ENCODE measurements at places on chromosomes 7 and 10.

- no peak for DNase-seq
Observed at GRCh38 chr10:563827-564226, 125.6 kb downstream of the DIP2C start.

DNA sequence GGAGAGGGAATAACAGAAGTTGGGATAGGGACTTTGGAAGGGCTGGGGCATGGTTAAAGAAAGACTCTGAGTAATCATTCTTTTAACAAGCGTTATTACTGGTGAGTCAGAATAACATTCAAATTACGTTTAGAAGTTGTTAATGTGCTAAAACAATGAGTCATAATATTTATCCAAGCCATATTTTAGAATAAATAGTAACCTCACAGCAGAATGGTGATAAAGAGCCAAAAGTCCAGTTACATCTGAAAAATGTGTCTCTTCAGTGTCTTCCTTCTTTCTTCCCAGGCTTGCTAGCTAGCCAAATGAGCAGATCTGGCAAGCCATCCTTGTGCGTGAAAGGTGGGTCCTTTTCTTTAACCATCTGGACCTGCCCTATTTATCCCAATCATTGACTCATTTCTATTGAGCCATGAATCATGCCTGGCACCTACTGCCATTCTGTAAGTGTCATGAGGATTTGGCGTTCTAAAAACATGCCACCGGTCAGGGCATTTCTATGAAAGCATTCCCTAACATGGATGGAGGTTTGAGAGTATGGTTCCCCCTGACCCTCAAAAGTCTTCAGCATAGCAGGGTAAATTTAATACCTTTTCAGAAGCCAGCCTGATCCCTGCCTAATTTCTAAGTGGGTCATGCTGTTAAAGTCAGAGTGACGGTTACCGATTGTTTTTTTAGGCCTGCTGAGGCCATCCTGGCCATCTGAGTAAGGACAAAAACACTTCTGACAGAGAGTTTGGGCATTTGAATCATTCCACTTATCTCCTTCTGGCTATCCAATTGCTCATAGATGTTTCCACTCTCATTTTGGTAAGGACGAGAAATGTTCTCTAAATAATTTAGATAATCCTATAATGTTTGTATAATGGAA is 26.9 kb downstream of the MYPN start:
- DNase-seq: no peak

- DNase-seq: no peak
Observed at GRCh38 chr7:153324094-153324493, 564.5 kb downstream of the ACTR3B start.

GRCh38 chr10:43610636-43611035 is 4.4 kb downstream of the ZNF485 start:
- DNase-seq: no peak

GRCh38 chr7:88218429-88218745 is 1.5 kb downstream of the SRI start:
- no peak for DNase-seq

GRCh38 chr7:122467661-122468449 is 163.3 kb upstream of the FEZF1 start:
- DNase-seq: no peak

All from stimulated activated CD8-positive, alpha-beta memory T cell treated with anti-CD3 and anti-CD28 coated beads, Interleukin-2, amount 100 ng/mL, for 1 hour (primary cell).